ENCODE measurements at places on chromosomes 1 and 21. TPM values are rescaled to one million over a fixed set of nuclear protein-coding genes. Genes with fewer than 3 reads are reported as not detected.

DNA sequence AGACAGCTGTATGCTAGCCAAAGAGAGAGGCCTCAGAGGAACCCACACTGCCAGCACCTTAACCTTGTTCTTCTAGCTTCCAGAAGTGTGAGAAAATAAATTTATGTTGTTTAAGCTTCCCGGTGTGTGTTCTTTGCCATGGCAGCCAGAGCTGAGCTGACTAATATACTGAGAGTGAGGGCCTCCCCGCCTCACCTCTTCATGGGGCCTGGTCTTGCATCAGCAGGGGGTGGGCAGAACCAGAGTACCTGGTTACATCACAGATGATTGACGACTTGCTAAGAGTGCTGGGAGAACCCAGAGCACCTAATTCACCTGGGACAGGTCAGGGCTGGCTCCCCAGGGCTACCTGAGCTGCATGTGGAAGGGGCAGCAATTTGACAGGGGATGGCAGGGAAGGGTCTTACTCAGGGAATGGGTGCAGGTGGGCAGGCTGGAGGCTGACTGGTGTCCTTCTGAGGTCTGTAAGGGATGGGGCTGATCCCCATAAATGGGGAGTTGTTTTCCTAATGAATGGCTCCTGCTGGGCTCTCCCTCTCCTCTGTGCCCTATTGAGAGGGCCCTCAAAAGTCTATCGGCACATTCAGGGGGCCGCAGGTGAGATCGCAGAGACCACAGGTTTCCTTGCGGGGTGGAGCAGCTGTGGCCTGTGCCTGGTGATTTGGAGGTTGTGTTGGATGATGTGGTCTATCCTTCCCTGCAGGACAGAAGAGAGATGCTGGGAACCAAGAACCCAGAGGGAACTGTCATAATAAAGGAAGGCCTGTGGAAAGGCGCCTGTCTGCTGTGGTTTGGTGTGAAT is 60.6 kb upstream of the ETV3 start:
- no peak for DNase-seq

The PFKL gene
- total RNA-seq, result 96.1 TPM

The ADORA1 gene
- total RNA-seq, result 1.9 TPM

DNA sequence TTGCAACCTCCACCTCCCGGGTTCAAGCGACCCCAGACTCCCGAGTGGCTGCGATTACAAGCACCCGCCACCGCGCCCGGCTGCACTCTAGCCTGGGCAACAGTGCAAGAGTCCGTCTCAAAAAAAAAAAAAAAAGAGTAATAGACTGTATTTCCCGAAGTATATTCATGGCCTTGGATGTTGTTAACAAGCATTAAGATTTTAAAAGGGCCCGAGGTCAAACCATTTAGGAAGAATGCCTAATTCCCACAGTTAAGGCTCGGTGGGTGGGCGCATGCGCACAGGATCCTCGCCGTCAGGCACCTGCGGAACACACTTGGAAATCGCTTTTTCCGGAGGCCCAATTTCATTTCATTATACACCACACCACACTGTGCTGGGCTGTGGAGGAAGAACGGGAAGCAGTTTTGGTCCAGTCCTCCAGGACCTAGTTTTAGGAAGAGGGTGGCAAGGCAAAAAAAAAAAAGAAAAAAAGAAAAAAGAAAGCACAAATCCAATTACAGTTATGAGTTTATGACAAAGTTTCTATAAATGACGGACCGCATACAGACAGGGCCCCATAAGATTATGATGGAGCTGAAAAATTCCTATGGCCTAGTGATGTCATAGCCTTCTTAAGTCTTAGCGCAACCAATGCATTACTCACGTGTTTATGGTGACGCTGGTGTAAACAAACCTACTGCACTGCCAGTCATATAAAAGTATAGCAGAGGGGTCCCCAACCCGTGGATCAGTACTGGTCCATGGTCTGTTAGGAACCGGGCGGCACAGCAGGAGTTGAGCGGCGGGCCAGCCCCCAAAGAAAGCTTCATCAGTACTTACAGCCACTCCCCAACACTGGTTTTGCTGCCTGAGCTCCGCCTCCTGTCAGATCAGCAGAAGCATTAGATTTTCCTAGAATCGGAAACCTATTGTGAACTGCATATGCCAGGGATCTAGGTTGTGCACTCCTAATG is 38.2 kb downstream of the H3-3A start:
- no peak for DNase-seq

- DNase-seq, result no peak
Measured at GRCh38 chr1:3442331-3442730, 12.1 kb upstream of the ARHGEF16 start.

GRCh38 chr1:211155040-211155439 is 21.1 kb upstream of the KCNH1 start:
- no peak for DNase-seq

The SLC16A4 gene
- total RNA-seq, result 1.8 TPM

GRCh38 chr1:91529856-91530255 is 29.2 kb downstream of the CDC7 start:
- DNase-seq, result no peak

DNA sequence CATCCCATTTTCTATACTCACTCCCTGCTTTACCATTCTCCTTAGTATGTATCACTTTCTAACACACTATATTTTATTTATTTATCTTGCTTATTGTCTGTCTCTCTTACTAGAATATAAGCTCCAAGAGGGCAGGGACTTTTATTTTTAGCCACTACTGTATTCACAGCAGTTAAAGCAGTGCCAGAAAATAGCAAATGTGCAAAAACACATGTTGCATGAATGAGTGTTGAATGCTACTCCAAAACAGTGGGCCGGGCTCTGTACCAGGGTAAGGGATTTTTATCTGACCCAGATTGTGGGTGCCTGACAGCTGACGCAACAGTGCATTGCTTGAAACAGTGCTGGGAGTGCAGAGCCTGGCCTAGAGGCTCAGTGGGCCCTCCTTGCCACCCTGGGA is 24.7 kb downstream of the COL16A1 start:
- no peak for DNase-seq

GRCh38 chr1:88751714-88752113 is 67.6 kb downstream of the PKN2 start:
- DNase-seq, result no peak

DNA sequence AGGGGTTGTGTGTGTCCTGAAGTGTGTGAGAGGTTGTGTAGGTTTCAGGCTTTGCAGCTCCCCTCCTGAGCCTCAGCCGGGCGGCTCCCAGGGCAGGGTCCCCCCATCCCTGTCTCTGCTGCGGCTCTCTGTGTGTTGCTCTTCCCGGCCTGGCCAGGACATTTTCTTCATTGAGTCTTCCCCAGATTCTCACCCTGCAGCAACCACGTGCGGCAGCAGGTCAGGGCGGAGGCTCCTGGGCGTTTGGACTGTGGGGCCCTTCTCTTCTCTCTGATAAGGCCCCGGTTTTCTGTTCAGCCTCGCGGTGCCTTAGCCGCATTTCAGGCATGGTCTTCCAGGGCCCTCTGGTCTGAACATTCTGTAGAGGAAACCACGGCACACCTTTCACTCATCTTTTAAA is 1.8 kb upstream of the TCP10L start:
- DNase-seq, result no peak

- no peak for DNase-seq
Measured at GRCh38 chr1:194114288-194114687, 927.9 kb upstream of the B3GALT2 start.

DNA sequence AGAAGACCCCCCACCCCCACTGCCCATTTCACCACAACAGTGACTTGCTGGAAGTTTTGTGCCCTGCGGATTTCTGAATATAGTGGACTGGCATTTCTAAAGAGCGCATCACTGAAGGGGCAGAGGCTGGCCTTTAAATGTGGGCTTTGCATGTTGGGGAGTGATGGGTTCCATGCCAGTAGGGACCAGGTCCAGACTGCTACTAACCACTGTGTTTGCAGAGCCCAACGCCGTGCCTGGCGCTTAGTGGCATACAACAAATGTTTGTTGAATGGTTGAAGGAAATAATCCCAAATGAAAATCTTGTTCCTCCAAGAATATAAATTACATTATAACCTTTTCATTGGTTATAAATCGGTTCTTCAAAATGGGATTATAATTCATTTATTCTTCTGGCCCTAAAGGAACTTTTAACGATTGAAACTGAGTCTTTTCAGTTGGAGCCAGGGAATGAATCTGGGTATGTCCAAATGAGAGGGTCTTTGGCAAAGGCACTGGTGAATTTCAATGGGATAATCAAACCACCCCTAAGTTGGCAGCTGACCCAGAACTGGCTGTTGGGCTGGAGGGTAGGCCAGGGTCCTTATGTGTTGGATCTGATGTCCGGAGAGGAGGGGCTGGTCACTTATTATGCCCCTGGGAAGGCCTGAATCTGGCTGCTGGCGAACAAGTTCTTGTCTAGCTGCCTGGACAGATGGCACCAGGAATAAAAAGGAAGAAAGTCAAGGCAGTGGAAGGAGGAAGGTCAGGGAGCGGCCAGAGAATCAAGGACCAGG is 13.8 kb upstream of the SDHB start:
- DNase-seq, result no peak

- DNase-seq, result no peak
Measured at GRCh38 chr21:42427809-42428419, 24.2 kb downstream of the UBASH3A start.

- no peak for DNase-seq
Measured at GRCh38 chr21:46431448-46431847, 27.2 kb upstream of the DIP2A start.

DNA sequence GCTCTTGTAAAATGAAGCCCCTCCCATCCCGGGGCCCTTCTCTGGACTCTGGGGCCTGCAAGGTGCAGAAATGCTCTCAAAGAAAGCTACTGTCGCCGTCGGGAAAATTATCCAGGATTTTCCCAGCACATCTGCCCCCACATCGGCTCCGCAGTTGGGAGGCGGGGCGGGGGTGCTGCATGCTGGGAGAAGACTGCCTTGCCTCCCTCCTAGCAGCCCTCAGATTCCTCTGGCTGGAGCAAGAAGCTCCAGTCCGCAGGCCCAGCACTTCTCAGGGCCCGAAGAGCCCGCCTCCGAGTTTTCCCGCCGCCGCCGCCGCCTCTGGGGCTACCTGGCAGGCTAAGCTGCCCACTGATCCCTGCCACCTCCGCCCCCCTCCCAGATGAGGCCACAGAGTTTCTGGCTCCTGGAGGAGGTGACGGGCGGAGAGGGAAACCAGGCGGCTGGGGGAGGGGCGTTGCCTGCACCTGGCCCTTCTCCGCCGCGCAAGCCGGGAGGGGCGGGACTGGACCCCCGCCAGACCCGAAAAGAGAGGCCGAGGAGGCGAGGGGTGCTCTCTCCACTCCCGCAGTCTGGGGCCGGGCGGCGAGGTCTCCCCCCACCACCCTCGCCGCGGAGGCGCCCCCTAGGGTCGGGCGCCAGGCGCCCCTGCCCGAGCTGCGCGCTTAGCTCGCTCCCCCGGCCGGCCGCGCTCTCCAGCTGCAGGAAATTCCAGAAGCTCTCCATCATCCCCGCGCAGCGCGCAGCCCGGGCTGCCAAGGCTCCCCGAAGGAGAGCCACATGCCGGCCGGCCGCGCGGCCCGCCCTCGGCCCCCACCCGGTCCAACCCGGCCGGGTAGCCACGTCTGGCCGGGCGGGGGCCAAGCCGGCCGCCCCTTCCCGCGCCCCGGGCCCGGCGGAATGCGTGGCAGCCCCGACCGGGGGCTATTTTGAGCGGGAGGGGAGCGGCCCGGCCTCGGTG is 28.8 kb downstream of the AHDC1 start:
- DNase-seq, result peak; percentile 52

DNA sequence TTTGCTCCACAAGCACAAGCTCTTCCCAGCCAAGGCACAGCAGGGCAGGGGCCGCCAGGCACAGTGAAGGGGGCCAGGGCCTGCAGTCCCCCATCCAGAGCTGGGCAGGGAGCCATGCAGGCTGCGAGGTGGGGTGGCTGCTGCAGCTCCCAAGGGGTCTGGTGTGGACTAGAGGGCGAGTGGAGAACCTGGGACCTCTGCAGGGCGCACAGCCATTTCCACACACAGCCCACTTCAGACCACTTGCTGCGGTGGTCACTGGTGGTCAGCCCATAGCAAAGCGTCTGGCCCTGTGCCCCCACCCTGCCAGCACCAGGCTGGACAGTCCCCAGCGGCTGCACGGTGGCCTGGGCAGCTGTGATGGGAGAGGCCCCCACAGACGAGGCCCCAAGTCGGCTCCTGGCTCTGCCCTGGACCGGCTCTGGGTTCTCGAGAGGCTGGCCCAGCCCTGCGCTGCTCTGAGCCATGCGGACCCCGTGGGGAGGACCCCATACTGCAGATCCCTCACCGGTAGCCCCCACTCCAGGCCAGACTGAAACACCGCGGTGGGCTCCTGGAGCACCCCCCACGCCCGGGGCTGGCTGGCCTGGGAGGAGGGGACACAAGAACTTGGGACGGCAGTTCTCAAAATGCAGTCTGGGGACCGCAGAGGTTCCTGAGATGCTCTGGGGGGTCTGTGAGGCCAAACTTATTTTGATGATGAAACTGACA is 47.1 kb upstream of the COL6A2 start:
- no peak for DNase-seq

GRCh38 chr21:33794596-33794995 is 121.0 kb downstream of the ATP5PO start:
- no peak for DNase-seq

The COL16A1 gene
- 0.80 TPM for total RNA-seq

- DNase-seq, result no peak
Measured at GRCh38 chr1:198054510-198054909, 102.3 kb upstream of the NEK7 start.

The ARHGAP30 gene
- total RNA-seq, result not detected

The ENAH gene
- total RNA-seq, result 181 TPM

DNA sequence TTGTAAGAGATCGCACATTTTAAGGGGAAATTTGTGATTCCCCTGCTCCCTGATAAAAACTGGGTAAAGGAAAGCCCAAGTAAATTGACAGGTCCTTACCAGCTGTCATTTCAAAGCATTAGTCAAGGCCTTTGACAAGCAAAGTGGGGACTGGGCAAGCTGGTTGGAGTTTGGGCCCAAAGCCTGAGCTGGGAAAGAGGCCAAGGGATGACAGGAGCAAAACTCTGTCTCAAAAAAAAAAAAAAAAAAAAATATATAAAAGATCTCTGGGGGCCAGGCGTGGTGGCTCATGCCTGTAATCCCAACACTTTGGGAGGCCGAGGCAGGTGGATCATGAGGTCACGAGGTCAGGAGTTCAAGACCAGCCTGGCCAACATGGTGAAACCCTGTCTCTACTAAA is 36.9 kb downstream of the SLC2A1 start:
- no peak for DNase-seq

GRCh38 chr1:51032936-51033335 is 62.9 kb downstream of the CDKN2C start:
- no peak for DNase-seq

GRCh38 chr1:6545276-6546112 is 8.8 kb downstream of the NOL9 start:
- DNase-seq, result no peak

- DNase-seq, result no peak
Measured at GRCh38 chr1:177246710-177247580, 76.2 kb downstream of the BRINP2 start.

The ZBTB8B gene
- 3.3 TPM for total RNA-seq

- no peak for DNase-seq
Measured at GRCh38 chr1:31577515-31578192, 1.3 kb downstream of the TINAGL1 start.

The HAPLN2 gene
- 0.91 TPM for total RNA-seq

DNA sequence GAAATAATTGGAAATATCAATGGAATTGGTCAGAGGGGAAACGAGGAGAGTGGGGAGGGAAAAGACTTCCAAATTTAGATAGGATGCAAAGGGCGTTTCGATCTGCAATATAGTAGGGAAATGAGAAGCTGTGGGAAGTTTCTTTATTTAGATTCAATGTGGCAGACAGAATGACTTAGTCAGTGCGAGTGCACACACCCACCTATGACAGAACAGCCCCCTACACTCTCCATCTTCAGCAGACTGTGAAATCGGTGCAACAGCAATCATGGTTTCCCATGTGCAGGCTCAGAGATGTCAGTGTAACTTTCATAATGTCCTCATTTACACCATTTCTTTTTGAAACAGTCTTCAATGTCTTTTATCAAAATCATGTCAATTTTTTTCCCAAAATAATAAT is 46.0 kb downstream of the DIP2A start:
- no peak for DNase-seq

The SNRNP40 gene
- 130 TPM for total RNA-seq

Measured in neural crest cell (in vitro differentiated cells).